ENCODE measurements at places on chromosomes 3 and 15.

GRCh38 chr3:134625462-134625861 is 25.4 kb downstream of the KY start:
- no peak for DNase-seq

- no peak for DNase-seq
Observed at GRCh38 chr3:165081183-165081582, 2.9 kb upstream of the SI start.

DNA sequence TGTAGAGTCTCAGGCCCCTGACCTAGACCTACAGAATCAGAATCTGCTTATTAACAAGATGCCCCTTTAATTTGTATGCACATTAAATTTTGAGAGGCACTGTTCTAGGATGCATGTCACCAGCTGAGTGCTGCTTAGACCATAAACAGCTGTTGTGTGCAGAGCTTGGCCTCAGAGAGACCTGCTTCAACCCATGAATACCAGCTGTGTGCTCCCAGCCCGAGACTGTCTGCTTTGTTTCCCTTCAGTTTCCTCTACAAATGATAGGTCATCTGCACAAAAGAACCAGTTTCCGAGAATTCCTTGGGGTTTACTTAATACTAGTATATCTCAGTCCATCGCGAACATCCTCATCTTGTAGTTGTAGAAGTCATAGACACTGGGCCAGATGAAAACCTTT is 158.5 kb upstream of the PFN2 start:
- no peak for DNase-seq

- peak; percentile 51 for DNase-seq
Observed at GRCh38 chr3:17749281-17749680, 6.8 kb upstream of the TBC1D5 start.

DNA sequence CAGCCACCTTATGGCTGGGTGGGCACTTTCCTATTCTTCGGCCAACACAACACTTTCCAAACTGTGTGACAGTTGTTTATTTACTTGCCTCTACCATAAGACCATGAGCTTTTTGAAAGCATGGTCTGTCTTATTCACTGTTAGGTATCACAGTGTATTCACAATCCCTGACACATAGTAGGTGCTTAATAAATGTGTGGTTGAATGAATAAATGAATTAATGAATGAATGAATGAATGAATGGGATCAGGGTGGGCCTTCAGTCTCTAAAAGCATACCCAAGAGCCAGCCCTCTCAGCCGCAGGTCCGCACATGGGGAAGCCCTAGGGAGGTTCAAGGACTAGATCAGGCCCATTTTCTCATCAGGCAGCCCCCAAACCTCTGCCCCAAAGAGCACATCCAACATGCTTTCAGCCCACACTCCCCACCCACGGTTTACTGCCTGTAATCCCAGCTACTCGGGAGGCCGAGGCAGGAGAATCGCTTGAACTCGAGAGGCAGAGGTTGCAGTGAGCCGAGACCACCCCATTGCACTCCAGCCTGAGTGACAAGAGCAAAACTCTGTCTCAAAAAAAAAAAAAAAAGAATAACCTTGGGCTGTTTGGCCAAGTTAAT is 95.9 kb downstream of the LIPC start:
- DNase-seq, result no peak

- DNase-seq, result no peak
Observed at GRCh38 chr15:90883976-90884718, at the start of gene FES. FES (plus strand) TSS chr15:90884504; CDS start chr15:90885046, 542 bp downstream.

DNA sequence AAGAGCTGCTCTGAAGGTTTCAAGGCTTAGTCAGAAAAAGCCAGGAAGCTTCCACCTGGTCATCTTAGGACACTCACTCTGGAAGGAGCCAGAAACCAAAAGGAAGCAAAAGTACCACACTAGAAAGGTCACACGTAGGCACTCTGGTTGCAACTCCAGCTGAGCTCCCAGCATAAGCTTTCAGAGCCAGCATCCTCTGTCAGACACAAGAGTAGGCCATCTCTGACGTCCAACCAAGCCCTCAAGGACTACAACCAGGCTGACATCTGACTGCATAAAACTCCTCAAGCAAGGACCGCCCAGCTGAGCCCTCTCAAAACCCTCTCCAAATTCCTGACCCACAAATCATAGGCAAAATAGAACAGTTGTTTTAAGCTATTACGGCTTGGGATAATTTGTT is 12.8 kb downstream of the SH3BP5 start:
- DNase-seq, result no peak

DNA sequence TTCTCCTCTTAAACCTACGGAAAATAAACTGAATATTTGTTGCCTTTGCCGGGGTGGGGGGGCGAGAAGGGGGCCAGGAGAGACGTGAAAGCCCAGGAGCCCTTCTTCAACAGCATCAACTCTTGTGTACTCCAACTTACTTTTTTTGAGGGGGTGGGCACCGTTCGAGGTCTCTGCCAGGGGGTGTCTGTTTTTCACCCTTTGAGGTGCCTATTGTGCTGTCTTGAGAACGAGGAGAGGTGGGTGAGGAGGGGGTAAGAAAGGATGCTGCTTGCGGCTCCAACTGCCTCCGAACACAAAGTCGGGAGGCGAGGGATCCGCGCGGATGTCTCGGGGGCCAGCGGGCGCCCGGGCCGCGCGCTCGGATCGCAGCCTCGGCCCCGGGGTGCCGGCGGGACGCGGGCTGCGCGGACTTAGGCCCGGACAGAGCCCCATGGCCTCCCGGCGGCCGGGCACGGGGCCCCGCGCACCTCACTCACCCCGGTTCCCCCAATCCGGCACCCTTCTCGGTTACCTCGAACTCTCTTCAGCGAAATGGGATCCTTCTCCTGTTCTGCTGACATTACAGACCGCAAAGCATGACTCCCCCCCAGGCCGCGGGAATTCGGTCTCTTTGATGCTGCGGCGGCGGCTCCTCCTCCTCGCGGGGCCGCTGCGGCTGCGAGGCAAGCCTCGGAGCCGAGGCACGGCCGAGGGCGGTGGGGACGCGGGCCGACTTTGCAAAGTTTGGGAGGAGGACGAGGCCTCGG is 650 bp downstream of the PYGO1 start:
- peak; percentile 21 for DNase-seq

GRCh38 chr3:132872711-132873110 is 150.5 kb upstream of the NPHP3 start:
- DNase-seq, result no peak

DNA sequence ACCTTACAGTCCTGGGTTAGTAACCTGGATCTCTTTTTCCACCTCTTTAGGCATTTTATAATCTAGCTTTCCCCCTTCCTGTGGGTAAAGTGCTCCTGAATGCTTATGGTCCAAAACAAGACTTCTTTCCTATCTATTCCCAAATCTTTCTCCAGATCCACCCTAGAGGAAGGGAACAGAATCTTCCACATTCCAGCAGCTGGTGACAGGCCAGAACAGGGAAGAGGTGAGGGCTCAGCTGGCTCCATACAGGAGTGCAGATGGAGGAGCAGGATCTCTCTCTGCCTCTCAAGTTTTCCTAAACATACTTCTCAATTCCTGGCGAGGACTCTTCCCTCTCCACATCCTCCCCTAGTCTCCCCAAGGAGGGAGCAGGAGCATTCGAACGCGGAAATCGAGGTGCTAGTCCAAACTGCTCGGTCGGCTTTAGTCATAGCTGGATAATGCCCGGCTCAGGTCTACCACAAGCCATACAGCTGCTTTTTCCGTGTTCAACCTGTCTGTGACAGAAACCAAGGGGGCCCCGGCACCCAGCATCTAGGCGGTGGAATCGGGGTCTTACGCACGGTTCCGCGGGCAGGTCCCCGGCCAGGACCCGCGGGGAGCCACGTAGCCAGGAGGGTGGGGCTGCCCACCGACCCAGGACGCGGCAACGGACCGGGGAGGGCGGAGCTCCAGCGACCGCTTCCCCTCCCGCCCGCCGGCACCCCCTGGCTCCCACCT is 4.0 kb downstream of the RASSF1 start:
- DNase-seq, result peak; percentile 65

DNA sequence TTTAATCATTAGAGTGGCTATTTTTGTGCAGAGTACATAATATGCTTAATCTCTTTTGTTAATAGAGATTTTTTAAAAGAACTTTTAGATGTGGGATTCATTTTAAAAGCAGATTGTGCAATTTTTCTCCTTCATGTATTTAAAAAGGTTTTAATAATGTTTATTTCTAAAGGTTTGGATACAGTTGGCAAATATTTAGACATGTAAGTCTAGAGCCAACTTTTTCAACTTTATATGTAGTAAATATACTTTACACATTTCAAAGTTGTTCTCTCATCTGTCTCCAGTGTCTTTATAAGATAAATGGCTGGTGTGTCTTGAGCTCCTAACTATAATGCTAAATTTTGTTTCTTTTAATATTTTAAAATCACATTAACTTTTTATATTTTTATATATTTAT is 22.7 kb upstream of the GOLGA8B start:
- DNase-seq, result no peak

DNA sequence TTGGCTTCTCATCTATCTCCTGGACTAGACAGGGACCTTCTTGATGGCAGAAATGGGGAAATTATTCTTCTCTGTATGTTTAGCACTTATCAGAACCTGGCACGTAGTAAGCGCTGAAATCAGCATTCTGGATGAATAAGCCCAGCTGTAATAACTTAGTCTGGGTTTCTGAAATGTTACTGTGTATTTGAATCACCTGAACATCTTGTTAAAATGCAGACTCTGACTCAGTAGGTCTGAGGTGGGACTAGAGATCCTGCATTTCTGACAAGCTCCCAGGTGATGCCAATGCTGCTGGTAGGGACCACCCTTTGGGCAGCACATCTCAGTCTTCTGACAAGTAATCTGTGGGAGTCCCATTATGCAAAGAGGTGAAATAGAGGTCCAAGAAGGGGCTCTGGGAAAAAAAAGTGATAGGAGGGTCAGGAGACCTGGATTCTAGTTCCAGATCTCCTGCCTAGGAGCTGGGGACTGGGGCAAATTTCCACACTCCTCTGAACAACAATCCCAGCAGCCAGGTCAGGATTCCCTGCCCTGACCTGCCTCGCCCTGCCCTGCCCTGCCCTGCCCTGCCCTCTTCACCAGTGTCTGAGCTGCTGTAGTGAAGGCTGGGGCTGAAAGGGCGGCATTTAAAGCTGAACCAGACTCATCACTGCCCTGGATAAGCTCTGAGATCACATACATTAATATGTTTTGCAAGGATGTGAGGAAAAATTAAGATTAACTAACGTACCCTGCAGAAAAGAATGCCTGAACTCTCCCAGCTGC is 17.2 kb upstream of the SLC6A11 start:
- no peak for DNase-seq

- DNase-seq, result no peak
Observed at GRCh38 chr3:29415482-29416223, 134.8 kb downstream of the RBMS3 start.

DNA sequence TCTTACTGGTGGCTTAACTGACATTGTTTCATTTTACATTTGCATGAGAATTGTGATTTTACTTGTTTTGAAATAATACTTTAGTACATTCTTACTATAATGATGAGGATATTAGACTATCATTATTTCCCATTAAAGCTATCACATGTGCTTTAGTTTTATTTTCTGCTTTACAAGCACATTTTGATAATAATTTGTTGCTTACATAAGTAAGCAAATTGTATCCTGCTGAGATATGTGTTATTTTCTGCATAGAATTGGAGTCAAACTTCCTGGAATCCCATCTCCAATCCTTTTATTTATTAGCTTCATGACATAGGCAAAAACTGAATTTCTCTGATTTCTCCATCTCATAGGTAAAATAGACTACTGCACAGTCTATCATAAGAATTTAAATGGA is 847.4 kb downstream of the DIPK2A start:
- no peak for DNase-seq

DNA sequence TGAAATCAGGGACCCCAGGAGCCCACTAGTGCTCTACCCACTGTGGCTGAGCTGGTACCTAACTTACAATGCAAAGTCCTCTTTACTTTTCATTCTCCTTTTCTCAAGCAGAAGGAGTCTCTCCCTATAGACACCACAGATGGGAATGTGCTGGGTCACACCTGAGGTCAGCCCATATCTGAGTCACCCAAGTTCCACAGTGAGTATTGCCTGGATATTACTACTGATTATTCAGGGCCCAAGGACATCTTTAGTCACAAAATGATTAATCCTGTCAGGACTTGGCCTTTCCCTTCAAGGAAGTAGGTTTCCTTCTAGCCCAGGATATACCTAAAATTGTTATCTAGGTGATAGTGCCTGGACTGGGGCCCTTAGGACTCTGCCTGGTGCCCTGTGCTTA is 1305.2 kb downstream of the SI start:
- DNase-seq, result no peak

- no peak for DNase-seq
Observed at GRCh38 chr3:132245552-132246142, 71.6 kb upstream of the ACP3 start.

GRCh38 chr15:42796955-42797782 is 60.2 kb upstream of the CDAN1 start:
- DNase-seq, result no peak

- no peak for DNase-seq
Observed at GRCh38 chr15:63059075-63059474, 16.5 kb downstream of the TPM1 start.

- DNase-seq, result no peak
Observed at GRCh38 chr3:168116279-168116678, 20.6 kb upstream of the GOLIM4 start.

DNA sequence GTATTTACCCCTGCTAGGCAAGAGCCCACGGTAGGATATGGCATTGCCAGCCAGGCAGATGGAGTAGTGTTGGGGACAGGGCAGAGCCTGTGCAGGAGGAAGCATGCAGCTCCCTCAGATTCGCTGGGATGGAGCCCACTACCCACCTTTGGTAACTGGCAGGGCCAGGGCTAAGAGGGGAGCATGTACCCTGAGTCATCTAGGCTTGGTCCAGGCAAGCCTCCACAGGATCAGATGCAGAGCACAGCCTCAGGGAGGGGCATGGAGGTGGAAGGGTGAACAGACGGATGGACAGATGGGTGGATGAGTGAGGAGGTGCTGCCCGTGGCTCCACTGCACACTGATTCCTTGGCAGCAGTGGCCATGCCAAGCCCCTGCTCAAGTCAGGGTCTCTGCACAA is 33.0 kb downstream of the IL20RB start:
- no peak for DNase-seq

- no peak for DNase-seq
Observed at GRCh38 chr3:62501289-62501668, 127.9 kb upstream of the FEZF2 start.

- DNase-seq, result peak; percentile 25
Observed at GRCh38 chr15:95733931-95734330, 596.6 kb upstream of the NR2F2 start.
